NCI-H446 treated with DMSO at 0.1 percent for 48 hours (cell line): ENCODE measurements at places on chromosomes 2 and 18.

GRCh38 chr18:10519999-10520935 lies 5.6 kb upstream of the NAPG start:
- DNase-seq: peak; percentile 82

DNA sequence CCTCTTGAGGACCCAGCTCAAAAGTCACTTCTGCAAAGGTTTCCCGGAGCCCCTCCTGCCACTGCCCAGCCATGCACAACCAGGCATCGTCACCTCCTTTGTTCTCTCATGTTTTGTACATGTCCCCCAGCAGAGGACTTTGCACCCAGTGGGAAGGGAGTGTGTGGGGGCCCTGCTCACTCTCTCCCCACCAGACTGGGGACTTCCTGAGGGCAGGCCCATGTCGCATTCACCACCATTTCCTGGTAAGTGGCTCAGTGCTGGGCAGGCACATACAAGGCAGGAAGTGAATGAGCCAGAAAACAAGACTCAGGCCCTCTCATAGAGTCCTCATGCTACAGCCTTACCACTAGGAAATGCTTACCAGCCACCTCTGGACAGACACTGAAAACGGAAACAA lies 18.9 kb downstream of the MRPL35 start:
- no peak for DNase-seq

DNA sequence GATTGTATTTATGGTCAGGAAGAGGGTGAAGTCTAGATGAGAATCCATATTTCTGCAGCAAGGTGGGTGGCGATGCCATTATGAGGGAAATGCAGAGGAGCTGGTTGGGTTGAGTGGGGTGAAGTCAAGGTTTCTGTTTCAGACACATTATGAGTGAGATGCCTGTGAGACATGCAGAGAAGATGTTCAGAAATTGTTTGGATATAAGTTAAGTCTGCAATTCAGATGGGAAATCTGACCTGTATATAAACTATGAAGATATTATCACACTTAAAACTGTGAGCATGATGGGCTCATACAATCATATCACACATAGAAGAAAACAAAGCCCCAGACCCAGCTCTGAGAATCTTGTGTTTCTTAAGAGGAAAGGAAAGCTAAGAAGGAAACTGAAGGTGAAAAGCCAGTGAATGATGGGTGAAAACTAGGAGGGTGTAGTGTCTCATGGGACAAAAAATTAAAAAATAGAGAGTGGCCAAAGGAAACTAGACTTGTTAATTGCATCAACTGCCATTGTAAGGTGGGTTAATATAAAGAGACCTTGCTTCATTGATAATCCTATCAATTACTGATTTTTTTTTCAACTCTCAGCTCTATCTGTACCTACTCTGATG lies 14.2 kb downstream of the GALNT5 start:
- DNase-seq: no peak

GRCh38 chr2:188979187-188980114 lies 5.3 kb downstream of the COL3A1 start:
- DNase-seq: no peak

DNA sequence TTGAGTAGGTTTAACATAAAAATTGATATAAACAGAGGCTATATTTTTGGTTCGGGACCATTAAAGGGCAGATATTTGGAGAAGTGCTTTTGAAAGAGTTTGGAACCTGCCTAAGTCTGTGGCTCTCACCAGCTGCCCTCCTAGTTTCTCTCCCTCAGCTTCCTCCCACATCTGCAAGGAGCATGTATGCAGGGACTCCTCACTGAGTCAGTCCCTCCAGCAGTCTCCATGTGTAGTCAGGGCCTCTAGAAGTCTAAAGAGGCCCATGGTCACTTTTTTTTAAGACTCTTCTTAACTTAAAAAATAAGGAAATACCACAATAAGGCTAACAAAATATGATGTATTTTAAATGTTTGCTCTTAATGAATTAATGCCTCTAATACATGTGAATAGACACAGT lies 220.0 kb upstream of the TANK start:
- no peak for DNase-seq
